Lung (tissue), 17 donors: ENCODE measurements at places on chromosomes 13 and 19. TPM values are rescaled to one million over a fixed set of nuclear protein-coding genes. Genes with fewer than 3 reads are reported as not detected.

Gene PRR19
- 0.92 TPM for polyA plus RNA-seq

DNA sequence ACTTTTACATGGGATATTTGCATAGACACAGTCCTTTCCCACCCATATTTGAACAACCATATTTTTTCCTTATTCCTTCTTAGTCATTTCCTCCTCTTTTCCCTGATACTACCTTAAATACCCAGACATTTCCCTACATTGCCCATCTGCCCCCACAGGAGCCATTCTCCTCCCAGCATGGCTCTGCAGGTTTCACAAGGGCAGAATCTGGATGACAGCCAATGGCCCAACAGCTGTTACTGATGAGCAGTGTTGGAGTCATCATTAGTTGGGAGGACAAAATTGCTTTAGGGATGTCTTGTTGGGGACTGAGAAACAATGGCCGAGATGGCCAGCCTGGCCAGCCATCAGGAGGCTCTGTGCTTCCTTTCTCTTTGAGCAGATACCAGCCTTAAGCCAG, 209.5 kb downstream of the KLF5 start:
- no peaks in the 10 kb centered on the region for H3K36me3 ChIP-seq
- H3K4me1 ChIP-seq, result no peaks in the 10 kb centered on the region
- no peak for DNase-seq
- H3K27me3 ChIP-seq, result no peaks in the 10 kb centered on the region

DNA sequence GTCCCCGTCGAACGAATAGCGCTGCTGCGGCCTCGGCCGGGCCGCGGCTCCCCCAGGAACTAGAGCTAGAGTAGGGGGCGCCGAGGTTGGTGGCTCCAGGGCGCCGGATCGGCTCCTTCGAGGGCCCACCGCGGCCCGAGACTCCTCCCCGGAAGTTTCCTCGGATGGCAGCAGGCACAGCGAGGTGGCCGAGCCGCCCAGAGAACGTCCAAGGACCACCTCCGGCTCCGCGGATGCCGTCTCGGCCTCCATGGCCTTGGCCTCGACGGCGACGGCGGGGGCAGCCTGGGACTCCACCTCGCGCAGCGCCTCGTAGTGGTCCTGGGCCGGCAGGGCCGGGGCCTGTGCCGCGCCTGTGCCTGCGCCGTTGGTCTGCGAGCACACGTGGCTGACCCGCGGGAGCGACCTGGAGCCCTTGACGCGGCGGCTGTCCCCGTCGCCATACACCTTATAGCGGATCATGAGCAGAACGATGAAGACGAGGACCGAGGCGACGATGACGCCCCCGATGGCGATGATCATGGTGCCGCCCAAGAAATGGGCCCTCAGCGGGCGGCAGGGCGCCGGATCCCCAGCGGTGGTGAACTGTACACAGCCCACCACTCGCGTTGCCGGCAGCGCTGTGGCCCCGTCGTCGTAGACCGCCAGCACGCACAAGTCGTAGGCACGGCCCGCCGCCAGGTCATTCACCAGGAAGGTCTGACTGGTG, 11.8 kb downstream of the IFNL1 start:
- H3K36me3 ChIP-seq, result no peaks in the 10 kb centered on the region
- no peak overlapping the region for H3K27ac ChIP-seq
- H3K4me1 ChIP-seq, result peaks cover 7% of the 10 kb centered on the region

Gene ZNF724
- polyA plus RNA-seq, result 0.37 TPM

DNA sequence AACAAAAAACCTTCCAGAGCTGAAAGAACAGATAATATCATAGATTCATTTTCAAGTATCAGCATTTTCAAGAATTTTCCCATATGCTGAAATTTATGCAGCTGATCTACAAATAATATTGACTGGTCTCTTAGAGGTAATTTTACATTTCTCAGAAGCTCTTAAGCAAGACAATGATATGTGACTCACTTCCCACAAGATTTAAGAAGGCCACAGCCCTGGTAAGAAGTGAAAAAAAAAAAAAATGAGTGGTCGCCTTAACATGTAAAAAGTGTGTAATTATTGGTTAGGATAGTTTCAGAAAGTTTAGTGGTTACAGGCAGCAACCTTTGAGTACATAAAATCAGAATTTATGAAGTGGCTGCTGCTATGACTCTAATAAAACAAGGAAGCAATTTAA, 54.5 kb downstream of the NUFIP1 start:
- no peak overlapping the region for H3K4me3 ChIP-seq
- H3K4me1 ChIP-seq, result no peaks in the 10 kb centered on the region
- no peak for DNase-seq
- no peaks in the 10 kb centered on the region for H3K27me3 ChIP-seq
- H3K36me3 ChIP-seq, result no peaks in the 10 kb centered on the region

Gene CEACAM1
- polyA plus RNA-seq, result 26.8 TPM
